Stimulated activated CD4-positive, alpha-beta T cell treated with anti-CD3 and anti-CD28 coated beads, TNF-alpha, amount 100 ng/mL, for 4 hours (primary cell): ENCODE measurements at places on chromosomes 3 and 15.

DNA sequence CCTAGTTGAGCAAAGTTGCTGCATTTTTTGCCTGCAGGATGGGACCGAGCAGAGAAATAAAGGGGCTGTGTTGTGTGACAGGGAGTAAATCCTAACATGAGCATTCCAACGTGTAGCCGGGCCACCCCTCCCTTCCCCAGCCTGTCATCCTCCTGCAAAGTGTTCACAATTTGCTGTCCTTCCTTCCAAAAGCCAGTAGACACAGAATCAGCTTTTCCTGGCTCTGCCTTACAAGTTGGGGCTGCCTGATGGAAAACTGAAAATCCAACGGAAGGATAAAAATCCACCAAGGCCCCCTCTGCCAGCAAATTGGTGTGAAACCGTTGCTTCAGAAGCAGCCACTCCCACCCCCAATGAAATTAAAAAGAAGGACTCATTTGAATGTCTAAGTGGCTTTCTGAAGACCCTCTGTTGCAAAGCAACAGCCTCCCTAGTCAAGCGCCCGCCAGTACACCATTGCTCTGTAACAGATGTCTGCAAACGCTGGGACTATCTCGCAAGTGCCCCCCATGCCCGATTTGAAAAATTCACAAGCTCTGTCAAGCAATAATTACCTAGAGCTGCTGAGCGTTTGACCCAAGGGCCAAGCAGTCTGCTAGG, 665 bp downstream of the FRMD4B start:
- no peak for DNase-seq

- no peak for DNase-seq
Observed at GRCh38 chr3:134598763-134599545, 51.9 kb downstream of the KY start.

GRCh38 chr3:127375151-127375930, 87.5 kb upstream of the PRR20G start:
- no peak for DNase-seq

DNA sequence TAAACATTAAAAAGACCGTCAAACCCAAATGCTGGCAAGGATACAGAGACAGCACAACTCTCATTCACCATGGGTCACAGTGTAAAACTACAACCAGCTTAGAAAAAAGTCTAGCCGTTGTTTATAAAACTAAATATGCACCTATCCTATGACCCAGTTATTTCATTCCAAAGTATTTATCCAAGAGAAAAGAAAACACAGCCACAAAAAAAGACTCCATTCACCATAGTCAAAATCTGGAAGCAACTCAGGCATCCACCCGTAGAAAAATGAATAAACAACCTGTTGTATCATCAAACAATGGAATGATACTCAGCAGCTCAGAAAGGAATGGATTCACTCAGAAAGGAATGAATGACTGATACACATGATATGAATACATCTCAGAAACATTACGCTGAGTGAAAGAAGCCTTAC, 28.6 kb downstream of the PLD1 start:
- DNase-seq = no peak

GRCh38 chr3:34024447-34025240, 226.2 kb downstream of the PDCD6IP start:
- DNase-seq = no peak

GRCh38 chr3:24338409-24339130, 156.1 kb downstream of the THRB start:
- DNase-seq = no peak

- DNase-seq = no peak
Observed at GRCh38 chr3:126259411-126260391, 79.3 kb upstream of the ALDH1L1 start.

GRCh38 chr3:13358643-13359042, 61.5 kb downstream of the NUP210 start:
- DNase-seq = no peak

- DNase-seq = no peak
Observed at GRCh38 chr3:110955301-110955880, 116.2 kb upstream of the NECTIN3 start.

- no peak for DNase-seq
Observed at GRCh38 chr3:196603683-196604082, 35.2 kb downstream of the FBXO45 start.

DNA sequence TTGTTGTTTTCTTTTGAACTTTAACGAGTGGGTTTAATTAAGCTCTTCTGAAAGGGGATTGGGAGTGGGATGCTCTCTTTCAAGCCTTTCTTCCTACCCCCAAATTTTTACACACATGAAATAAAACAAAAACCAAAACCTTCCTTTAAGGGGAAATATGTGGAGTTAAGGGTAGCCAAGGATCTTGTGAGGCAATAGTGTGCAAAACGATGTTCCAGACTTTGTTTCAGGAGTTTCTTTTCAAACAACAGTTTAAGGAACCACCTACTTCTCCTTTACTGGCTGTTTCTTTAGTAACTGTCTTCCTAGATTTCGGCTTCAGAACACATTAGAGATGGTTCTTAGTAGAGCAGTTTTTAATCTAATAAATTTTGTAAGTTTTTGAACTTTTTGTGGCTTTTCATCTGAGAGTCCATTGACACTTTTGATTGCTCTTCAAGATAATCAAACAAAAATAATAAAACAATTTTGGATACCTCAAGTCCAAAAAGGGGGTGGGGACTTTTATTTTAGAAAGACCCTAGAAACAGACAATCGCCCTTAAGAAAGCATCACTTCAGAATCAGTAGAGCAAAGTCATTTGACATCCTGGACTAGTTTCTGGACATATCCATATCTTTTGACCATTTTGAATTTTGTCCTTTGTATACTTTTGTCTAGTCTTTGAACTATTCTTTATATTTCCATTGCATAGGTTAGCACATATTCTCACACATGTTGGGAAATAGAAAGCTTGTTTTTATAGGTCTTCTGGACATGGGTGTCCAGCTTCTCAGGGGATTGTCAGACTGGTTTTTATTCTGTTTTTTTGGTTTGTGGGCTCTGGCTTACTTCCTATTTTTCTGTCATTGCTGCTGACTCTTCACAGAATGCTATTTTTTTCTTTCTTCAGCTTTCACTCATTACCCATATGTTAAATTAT, 6.0 kb downstream of the DIPK2A start:
- no peak for DNase-seq

DNA sequence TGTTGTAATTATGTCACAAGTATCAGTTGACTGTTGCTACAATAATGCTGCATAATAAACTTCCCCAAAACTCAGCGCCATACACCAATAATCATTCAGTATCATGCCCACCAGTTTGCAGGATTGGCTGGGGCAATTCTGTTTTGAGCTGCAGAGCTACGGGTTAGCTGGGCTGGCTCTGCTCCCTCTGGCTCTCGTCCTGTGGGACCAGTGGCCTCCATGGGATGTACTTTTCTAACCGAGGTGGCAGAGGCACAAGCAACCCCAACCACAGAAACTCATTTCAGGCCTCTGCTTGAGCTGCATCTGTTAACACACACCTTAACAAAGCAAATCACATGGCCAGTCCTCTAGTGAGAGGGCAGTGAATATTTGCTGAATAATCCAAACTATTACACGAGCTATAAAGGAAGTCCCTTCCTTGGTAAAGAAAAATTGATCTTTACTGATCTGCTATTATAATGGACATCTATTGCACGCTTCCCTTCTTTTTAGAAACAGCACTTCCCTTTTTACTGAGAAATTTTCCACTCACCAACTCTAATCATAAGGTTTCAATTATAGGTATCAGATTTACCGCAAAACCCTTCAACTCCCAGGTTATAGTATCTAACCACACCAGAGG, 10.9 kb upstream of the BCL2A1 start:
- DNase-seq = no peak

DNA sequence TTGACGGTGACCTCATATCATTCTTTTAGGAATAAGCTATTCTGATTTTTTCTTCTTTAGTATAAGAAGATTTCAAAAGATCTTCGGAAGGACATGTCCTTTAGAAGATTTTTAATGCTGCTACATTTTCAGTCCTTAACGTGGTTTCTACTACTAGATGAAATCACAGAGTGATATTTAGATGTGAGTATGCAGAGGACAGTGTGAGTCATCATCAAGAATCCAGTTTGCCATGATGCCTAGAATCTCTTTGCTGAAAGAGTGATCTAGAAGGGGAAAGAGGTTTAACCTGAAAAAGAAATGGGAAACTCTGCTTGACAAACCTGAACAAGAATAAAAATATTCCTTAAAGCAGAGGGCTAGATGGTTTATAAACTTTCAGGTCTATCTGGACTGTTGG, 43.2 kb downstream of the SLC7A14 start:
- DNase-seq = no peak

GRCh38 chr3:8563597-8563996, 62.0 kb downstream of the LMCD1 start:
- DNase-seq = no peak
